ENCODE measurements at places on chromosomes 5 and 9. TPM values are rescaled to one million over a fixed set of nuclear protein-coding genes. Genes with fewer than 3 reads are reported as not detected.

JAKMIP2 gene
- total RNA-seq, result 4.1 TPM

SLC6A18 gene
- total RNA-seq, result not detected

LPAR1 gene
- not detected for total RNA-seq

LAMC3 gene
- 0.50 TPM for total RNA-seq

ALAD gene
- total RNA-seq, result 21.8 TPM

CD274 gene
- total RNA-seq, result 4.7 TPM

EXD3 gene
- total RNA-seq, result 17.8 TPM

Data from T-helper 17 cell (primary cell).